Naive thymus-derived CD4-positive, alpha-beta T cell (primary cell): ENCODE measurements at places on chromosomes 6 and 20. TPM values are rescaled to one million over a fixed set of nuclear protein-coding genes. Genes with fewer than 3 reads are reported as not detected.

DNA sequence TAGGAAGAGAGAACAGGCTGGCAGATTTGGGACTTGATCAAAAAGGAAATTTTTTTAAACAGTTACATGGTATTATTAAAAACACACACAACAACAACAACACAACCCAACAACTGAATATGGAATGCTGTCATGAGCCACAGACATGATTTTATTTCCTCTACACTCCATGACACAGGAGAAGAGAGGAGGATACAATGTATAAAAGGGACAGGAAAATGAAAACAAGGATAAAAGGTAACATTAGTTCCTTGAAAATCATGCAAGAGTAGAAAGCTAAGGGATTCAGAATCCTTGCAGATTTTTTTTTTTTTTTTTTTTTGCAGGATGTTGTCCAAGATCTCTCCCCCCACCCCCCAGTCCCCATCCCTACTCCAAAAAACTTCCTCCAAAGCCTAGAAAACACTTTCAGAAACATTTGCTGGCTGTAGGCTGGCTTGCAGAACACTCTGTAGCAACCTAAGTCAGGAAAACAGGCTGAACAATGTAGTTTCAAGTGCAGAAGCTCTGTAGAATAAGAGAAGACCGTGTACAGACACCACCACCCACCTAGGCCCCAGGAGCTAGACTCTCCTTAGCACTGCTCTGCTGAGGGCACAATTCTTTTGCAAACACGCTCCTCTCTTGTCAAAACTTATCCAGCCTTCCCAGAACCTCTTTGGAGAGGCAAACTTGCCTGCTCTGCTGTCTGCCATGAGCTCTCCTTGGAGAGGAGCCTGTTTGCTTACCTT is 845 bp downstream of the ZMYND8 start:
- DNase-seq = no peak

- DNase-seq = no peak
These were observed 148.3 kb downstream of the HS3ST5 start for GRCh38 chr6:114194362-114195026.

DNA sequence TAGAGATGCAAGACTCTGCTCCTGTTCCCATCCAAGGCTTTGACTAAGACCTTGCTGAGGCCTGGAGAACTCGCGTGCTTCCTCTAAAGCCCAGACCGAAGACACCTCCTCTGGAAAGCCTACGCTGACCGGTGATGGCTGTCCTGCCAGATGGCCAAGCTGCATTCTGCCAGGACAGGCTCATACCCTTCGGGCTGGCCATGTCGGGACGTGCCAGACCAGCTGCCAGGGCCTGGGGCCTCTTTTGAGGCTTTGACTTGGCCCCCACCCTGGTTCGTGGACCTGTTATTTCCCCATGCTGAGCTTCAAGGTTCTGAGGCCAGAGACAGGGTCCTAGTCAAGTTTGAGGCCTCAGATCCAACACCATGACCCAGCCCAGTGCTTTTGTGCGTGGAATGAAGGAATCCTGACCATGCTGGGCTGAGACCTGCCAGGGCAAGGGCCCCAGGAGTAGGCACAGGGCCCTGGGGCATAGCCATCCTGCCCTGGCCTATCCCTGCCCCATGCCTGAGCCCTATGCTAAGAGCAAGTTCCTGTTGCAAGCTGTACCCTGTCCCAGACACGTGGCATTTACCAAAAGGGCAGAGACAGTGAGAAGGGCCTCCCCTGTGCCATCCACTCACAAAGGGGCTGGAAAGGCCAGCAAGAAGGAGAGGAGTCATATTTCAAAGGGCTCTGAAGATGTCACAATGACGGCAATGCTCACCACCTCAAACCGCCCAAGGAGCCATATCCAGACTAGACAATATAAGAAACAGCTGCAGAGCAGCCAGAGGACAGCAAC is 42.8 kb downstream of the MRPL14 start:
- no peak for DNase-seq

- no peak for DNase-seq
These were observed 26.7 kb downstream of the KAT14 start for GRCh38 chr20:18164356-18164755.

DNA sequence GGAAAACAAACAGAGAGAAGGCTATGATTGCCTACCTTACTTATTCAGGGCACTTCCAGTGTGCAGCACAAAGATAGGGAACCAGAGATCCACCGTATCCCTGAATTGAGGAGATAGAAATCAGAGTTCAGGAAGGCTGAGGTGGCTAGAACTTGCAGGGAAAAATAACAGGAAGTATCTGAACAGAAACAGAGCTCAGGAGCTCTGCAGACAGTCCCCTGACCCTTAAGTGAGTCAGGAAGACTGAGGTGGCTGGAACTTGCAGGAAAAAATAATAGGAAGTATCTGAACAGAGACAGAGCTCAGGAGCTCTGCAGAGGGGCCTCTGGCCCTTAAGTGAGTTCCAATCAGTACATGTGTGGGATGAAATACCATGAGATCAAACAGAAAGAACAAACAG is 65.4 kb downstream of the RPRD1B start:
- no peak for DNase-seq

SMLR1 gene
- not detected in 2 replicates for total RNA-seq

ACTL10 gene
- total RNA-seq = 3.2 TPM in 2 replicates

NRSN1 gene
- not detected in 2 replicates for total RNA-seq

NOX3 gene
- total RNA-seq = not detected
